ENCODE measurements at places on chromosomes 7 and 10.

- no peak for DNase-seq
Observed at GRCh38 chr7:93751421-93751820, 139.1 kb downstream of the TFPI2 start.

DNA sequence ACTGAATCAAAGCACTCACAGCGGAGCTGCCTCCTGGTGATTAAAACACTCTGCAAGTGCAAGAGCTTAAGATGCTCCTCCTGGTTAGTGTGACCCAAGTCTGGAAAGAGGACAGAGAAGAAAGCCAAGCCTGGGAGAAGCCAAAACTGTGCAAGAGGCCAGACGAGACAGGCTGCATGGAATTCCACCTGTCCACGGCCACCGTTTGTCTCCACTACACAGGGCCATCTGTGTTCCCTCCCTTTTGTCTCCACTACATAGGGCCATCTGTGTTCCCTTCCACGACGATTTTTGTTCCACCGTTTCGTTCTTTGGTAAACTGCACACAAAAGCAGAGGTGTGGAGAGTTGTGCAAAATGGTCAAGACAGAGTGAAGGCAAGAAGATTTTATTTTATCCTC, 233.0 kb downstream of the DIP2C start:
- no peak for DNase-seq

GRCh38 chr7:135853499-135853898, 104.9 kb upstream of the FAM180A start:
- no peak for DNase-seq

DNA sequence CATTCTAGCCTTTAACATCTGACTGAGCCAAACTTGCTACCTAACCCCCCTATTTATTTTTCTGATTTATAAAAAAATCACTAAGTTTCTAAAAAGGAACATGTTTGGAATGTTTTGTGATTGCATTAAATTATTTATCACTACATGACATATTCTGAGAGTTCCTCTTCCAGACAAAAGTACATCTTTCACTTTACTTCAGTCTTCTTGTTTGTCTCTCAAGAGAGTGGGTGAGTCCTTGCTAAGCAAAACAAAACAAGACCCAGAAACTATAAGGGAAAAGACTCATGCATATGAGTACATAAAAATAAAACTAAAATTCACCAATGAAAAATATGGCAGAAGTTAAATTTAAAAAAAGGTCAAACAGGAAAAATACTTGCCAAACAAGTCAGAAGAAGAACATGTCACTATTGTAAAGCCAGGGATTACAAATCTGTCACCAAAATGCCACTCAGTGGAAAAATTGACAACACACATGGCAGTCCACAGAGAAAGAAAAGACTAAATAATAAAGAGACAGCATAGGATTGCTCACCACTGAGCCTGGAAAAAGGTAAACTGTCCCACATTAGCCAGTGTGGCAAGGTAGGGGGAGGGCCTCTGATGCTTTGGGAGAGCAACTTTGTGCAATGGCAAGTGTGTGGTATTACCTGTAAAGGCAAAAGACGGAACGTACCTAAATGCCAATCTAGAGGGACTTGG, 166.7 kb upstream of the ZNF32 start:
- no peak for DNase-seq

DNA sequence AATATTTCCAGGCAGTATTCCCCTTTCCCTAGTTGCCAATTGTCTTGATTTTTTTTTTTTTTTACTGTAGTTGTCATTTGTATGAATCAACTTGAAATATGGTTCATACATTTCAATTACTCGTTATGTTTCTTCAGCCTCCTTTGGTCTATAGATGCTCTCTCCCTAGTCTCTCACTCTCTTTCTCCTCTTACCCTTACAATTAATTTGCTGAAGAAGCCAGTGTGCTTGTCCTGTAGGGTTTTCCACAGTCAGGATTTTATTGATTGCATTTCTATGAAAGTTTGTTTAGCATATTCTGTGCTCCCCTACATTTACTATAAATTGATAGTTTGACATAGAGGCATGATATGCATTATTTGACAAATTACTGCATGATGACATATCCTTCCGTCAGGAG, 112.0 kb upstream of the PRKCQ start:
- no peak for DNase-seq

DNA sequence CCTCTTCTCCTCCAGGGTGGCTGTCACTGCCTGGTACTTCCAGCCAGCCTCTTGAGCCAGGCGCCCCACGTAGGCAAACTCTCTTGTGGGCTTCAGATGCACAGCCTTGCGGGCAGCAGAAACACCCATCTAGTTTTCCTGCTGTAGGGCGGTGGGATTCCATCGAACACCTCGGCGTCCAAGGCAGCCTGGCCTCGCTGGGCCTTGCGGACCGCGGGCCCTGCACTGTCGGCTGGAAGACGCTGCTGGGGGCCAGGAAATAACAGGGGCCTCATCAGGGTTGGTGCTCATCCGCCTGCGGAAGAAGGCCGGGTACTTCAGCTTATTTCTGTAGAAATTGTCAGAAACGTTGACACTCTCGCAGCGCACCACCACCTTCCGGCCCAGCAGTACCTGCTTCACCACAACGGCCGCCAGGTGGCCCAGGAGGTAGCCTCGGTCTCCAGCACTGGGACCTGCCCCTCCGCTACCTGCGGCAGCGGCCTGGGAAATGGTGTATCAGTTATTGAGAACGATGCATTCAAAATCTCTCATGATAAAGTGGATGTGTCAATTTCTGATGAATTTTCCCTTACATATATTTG, 61.1 kb downstream of the WDFY4 start:
- peak; percentile 49 for DNase-seq

DNA sequence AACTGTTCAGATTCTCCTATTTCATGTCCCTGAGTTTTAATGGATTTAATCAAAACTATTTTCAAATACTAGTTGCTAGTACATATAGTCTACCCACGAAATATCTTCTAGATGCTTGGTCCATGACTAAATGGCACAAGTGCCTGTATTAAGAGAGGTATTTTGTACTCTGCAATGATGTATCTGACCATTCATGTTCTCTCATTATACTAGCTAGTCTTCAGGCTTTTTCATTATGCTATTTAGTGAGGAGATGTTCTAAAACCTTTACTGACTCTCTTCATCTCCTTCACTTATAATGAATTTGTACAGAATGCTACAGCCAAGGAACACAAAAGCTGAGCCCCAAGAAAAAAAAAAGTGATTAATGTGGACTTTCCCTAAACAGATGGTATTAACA, 222.5 kb downstream of the AHR start:
- no peak for DNase-seq

DNA sequence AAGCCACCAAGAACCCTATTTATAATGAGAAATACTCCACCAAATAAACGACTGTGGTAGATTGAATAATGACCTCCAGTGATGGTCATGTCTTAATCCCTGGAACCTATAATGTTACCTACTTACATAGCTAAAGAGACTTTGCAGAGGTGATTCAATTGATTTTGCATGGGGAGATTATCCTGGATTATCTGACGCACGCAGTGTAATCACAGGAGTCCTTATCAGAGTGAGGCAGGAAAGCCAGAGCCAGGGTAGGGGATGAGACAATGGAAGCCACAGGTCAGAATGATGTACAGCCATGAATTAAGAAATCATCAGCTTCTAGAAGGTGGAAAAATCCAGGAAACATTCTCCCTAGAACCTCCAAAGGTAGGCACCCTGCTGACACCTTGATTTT, 286.4 kb upstream of the SP4 start:
- no peak for DNase-seq

DNA sequence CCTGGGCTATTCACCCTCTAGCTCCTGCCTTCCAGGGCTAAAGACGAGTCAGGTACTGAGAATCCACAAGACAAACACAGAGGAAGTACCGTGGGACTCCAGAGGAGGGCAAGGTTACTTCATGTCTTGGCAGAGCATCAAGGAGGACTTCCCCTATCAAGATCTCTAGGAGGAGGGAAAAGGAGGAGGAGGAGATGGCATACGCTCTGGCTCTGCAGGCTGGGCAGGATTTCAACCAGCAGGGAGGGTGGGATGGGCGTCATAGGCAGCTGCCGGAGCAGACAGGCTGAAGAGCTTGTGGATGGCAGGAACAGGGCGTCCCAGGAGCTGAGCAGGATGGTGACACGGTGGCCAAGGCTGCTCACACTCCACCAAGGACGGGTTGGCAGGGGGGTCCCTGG, 21.3 kb downstream of the MDH2 start:
- peak; percentile 91 for DNase-seq

DNA sequence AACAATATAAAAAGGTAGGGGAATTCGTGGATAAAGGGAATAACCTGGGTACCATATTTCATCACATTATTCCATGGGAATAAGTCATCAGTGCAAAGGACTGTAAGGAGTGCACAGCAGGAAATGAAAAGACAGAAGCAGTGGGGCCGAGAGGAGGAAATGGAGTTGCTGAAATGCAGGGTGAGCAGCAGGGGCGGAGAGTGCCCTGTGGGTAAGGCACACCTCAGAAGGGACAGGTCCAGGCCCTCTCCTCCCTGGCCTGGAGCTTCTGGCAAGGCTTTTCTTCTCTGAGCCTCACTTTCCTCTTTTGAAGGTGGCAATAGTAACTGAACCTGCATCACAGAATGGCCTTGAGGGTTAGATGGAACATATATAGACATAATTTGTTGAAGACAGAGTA, 26.2 kb downstream of the IKZF1 start:
- DNase-seq, result no peak

GRCh38 chr10:11697718-11698527, 44.3 kb upstream of the ECHDC3 start:
- DNase-seq, result no peak

GRCh38 chr7:120064565-120064964, 208.4 kb upstream of the KCND2 start:
- no peak for DNase-seq

DNA sequence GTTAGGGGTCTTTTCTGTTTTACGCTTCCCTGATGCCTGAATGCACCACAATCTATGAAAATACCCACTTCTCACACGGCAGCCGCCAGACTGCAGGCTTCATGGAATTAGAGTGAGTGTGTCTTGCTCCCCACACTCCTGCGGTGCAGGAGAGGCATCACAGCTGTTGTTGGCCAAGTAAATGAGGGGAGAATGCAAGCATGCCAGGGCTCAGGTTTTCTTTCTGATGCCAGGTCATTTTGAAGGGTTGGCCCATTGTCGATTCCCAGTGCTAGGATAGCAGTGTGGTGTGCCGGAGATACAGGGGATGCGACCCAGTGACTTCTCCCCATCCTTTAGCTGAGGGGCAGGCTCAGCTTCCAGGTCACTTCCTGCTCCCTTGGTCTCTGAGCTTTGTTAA, 16.3 kb downstream of the CXCL12 start:
- DNase-seq, result no peak

DNA sequence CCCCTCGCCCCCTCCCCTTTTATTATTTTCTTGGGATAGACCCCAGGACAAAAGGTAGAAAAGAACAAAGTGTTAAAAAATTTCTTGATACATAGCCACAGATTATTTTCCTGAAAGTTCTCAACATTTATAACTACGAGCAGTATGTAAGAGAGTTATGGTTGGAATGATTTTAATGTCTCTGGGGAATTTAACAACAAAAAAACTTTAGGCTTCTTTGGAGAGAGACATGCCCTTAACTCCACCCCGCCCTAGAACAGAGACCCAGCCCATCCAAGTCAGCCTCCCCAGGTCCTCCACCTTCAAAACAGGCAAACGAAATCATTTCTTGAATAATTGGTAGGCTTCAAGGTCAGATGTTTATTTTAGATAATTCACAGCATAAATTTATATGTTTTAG, 97.1 kb downstream of the TCF7L2 start:
- no peak for DNase-seq

DNA sequence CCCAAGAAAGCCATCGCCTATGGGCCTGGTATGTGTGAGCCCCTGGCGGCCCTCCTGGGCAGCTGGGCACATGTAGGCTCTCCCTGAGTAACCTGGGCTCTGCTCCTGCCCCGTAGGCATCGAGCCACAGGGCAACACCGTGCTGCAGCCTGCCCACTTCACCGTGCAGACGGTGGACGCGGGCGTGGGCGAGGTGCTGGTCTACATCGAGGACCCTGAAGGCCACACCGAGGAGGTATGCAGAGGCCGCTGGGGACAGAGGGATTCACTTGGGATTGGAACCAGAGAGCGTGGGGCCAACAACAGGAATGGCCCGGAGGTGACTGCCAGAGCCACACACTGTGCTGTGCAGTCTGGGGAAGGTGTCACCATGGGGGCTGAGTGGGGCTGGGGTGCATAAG, 7.3 kb downstream of the FLNC start:
- DNase-seq, result no peak

DNA sequence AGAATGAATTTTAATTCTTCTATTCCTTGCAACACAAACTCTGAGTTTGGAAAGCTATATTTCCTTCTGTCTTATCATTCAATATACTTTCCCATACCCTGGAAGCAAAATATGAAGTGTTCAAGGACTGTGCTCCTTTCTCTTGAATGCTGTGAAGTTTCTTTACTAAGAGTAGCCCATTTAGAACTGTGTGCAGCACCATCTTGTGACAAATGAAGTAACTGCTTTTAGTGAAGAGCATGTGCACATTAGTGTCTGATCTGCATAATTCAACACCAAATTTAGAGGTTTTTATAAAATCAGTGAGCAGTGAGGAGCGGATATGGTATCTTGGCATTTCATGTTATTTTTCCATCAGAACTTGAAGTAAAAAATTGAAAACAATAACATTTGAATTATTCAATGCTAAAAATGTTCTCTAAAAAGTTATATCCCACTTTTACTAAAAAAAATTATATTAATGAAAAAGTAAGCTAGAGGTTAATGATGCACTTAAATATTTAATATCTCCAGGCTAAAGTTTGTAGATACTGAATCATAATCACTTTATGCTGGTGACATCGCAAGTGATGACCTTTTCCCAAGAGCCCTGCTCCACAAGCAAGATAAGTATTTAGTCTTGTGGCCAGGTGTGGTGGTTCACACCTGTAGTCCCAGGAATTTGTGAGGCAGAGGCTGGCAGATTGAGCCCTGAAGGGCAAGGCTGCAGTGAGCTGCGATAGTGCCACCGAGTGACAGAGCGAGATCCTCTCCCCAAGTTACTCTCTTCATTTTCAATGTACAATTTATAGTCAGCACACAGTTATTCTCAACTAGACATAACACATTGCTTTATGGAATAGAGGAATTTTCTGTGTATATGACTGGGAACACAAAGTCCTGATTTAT, 108.8 kb upstream of the PCLO start:
- DNase-seq, result peak; percentile 22

GRCh38 chr10:124170631-124171030, 77.2 kb upstream of the CHST15 start:
- DNase-seq, result no peak

GRCh38 chr10:92530891-92531535, 42.9 kb downstream of the IDE start:
- DNase-seq, result no peak

- DNase-seq, result no peak
Observed at GRCh38 chr10:122441961-122442360, 12.5 kb upstream of the ARMS2 start.

- no peak for DNase-seq
Observed at GRCh38 chr7:82567356-82567755, 123.8 kb upstream of the CACNA2D1 start.

GRCh38 chr7:91519241-91520158, 255.3 kb downstream of the FZD1 start:
- no peak for DNase-seq

GRCh38 chr10:27134371-27134770, 19.8 kb downstream of the YME1L1 start:
- DNase-seq, result no peak

GRCh38 chr10:120749072-120749471, 102.1 kb upstream of the WDR11 start:
- no peak for DNase-seq

Measured in testis (tissue), 5 donors.